Stimulated activated CD8-positive, alpha-beta memory T cell treated with anti-CD3 and anti-CD28 coated beads, Interleukin-4, amount 100 ng/mL, for 1 hour (primary cell): ENCODE measurements at places on chromosomes 3 and 15.

DNA sequence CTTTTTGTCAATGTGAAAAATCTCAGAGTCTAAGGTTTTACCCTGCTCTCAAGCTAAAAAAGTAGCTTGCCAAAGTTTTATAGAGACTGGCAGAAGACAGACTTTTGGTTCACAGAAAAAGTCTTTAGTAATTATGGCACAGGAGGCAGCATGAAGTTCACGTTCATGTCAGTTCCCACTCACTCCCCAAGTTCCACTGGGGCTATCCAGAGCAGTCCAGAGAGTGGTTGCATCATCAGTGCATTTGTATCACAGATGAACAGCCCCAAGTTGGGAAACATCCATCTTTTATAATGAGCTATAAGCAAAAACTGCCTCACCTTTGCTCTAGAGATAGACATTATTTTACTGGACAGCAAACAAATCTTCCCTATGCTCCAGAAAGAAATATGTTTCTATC, 454.1 kb upstream of the AGTR1 start:
- no peak for DNase-seq

GRCh38 chr15:25619761-25620160, 180.9 kb upstream of the UBE3A start:
- no peak for DNase-seq

DNA sequence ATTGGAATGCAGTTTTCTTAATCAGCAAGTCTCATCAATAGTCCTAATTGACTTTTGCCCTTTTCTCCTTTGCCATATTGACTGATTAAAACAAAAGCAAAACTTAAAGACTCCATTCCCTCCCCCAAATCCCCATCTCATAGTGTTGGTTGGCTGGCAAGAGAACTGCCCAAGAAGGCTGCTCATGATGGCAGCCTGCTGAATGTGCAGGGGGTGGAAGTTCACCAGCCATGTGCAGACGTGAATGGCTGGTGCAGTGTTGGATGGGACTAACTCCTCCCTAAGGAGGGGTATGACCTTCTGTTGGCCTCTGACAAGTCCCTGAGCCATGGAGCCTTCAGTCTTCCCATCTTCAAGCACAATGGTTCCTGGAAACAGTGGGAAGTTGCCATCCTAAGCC, 7.0 kb downstream of the SMAD3 start:
- no peak for DNase-seq

DNA sequence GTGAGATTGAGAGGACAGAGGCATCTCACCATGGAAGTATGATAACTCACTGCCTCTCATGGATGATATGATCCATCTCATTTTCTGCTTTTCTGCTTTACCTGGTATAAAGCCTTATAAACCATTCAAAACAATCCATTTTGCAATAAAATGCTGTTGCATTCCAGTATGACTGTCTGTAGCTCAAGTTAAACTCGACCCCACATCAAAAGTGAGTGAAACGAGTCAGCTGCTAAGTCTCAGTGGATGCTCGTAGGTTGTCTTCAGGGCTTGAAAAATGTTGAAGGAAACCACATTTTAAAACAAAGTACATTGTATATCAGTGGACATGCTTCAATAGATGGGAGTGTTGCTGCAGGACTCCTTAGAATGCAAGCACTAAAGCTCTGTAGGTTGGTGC, 839.0 kb downstream of the TUSC7 start:
- no peak for DNase-seq

- no peak for DNase-seq
Observed at GRCh38 chr3:120302361-120302760, 17.3 kb upstream of the GPR156 start.
